ENCODE measurements at places on chromosomes 2 and 18. TPM values are rescaled to one million over a fixed set of nuclear protein-coding genes. Genes with fewer than 3 reads are reported as not detected.

DNA sequence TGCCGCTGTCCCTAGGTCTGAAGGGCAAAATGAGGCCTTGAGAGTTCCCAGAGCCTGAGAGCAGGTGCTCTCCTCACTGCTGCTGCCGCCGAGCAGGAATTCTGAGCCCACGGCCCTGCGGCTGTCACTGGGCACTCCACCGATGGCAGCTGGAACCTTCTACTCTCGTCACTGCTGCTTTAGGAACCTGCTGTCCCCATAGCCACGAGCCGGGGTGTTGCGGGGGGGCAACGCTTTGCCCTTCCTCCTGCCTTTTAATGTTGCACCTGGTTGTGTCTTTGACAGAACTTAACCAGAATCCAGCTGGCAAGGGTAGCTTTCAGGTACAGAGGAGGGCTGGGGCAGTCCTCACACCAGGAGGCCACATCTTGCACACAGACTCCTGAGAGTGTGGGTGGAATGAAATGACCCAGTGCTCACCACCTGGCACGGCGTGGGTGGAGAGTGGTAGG lies 32.3 kb downstream of the NCK2 start:
- no peak for DNase-seq

DNA sequence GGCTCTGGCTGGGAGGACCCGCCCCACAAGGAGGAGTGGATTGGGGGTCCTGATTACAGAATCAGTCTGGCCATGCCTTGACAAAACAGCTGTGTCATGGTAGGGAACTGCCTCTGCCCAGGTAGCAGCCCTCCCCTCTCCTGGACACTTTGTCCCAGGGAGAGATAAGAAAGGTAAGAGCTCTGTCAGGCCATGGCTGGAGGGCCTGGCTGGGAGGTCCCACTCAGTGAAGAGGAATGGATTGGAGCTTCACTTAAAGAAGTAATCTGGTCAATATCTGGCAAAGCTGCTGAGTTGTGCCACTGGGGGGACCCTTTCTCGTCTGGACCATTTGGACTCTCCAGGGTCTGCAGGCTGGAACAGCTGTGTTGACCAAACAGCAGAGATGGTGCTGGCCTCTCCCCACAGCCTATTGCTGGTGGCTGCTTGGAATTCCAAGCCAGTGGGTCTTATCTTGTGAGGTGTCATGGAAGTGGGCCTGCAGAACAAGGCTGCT lies 75.4 kb downstream of the EPC2 start:
- no peak for DNase-seq

Gene LHCGR
- polyA plus RNA-seq, result 7.0 TPM

DNA sequence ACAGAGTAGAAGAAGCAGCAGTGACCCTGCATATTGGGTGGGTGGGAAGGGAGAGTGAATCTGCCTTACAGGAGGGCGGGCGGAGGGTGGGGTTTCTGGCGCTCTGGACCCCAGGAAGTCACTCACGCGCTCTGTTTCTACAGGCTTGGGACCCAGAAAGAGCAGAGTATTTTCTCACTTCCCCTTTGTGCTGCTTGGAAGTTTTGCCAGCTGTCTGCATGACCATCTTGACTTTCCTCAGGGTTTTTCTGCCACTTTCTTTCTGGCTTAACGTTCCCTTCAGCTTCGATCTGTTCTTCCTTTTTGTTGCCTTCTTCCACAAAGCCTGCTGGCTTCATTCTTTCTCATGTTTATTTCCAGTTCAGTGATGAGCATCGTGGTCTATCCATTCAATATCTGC lies 383.1 kb downstream of the GALR1 start:
- DNase-seq, result no peak

Gene MOGAT1
- not detected for polyA plus RNA-seq

- no peak for DNase-seq
Measured at GRCh38 chr2:51071191-51071590, 39.3 kb upstream of the NRXN1 start.

Gene PLA2R1
- polyA plus RNA-seq, result 76.7 TPM

DNA sequence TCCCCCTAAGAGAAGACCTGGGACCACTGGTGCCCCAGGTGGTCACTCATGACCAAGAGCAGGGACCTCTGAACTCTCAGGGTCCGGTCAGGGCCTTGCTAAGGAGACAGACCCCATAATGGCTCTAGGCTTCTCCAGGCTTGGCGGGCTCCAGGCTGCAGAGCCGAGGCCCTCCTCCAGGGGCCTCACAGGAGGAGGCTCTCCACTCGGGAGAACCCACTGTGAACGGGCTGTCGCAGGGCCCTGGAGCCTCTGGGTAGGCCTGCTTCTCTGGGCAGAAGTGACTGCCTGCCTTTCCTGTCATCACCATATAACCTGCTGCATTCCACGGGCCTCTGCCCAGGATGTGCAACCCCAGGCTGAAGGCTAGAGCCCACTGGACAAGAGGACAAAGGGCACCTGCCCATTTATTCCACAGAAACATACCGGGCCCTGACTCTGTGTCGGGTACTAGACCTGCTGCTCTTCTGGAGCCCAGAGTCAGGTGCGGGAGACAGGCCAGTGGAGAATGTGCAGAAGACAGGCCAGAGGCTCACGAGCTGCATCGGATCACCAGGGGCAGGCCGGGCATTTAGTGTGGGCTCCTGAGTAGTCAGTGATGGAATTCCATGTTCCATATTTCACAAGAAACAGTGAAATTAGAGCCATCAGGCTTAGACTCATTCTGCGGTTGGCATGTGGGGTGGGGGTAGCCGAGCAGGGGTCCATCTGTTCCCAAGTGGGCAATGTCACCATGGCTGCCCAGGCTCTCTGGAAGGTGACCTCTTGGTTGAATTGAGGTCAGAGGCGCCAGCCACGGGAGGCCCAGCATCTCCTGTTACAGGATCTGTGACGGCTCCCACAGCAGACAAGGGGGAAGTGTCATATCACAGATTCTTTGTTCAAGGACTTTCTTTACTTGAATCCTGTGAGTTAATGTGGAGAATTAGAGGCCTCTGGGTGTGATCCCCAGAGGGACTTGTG lies 220.8 kb downstream of the SH3RF3 start:
- no peak for DNase-seq

Gene TFPI
- 50.9 TPM for polyA plus RNA-seq

Gene GLI2
- polyA plus RNA-seq, result 12.3 TPM

Gene HOXD12
- polyA plus RNA-seq, result 0.38 TPM

Gene DLX2
- polyA plus RNA-seq, result 0.15 TPM

DNA sequence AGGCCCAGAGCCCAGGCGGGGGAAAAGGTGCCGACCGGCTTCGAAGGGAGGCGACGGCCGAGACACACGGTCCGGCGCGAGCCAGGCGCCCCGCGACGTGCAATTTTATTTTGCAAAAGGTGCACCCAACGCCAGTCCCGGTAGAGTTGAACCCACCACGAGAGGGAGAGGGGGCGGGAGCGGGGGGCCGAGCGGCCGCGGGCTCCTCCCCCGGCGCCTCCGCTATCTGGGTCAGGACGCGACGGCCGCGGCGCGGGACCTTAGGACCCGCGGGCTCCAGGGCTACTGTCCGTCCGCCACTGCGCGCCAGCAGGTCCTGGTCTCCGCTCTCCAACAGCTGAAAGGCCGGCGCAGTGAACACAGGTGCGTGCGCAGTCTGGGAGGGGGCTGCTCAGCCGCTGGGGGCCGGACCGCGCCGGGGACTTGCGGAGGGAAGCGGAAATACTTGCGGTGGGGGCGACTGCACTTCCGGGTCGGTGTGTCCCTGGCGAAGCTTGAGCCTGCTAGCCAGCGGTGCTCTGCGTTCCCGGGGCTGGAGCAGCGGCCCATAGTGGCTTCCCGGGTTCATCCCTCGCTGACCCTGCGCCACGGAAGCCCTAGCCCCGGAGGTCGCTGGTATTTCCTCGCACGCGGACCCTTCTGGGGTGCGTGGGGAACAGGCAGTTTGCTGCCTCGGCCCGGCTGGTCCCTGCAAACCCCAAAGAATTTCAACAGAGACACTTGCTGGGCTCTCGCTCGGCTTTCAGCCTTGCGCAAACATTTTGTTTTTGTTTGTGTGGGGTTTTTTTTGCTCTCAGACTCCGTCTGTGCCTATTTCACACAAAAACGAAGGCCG lies at the start of gene RMDN2:
Gene RMDN2, plus strand, starts transcription at position 225 of the 835 bp plus-strand sequence. CDS start 3,991 bp downstream, outside the sequence.
- DNase-seq, result peak; percentile 85

DNA sequence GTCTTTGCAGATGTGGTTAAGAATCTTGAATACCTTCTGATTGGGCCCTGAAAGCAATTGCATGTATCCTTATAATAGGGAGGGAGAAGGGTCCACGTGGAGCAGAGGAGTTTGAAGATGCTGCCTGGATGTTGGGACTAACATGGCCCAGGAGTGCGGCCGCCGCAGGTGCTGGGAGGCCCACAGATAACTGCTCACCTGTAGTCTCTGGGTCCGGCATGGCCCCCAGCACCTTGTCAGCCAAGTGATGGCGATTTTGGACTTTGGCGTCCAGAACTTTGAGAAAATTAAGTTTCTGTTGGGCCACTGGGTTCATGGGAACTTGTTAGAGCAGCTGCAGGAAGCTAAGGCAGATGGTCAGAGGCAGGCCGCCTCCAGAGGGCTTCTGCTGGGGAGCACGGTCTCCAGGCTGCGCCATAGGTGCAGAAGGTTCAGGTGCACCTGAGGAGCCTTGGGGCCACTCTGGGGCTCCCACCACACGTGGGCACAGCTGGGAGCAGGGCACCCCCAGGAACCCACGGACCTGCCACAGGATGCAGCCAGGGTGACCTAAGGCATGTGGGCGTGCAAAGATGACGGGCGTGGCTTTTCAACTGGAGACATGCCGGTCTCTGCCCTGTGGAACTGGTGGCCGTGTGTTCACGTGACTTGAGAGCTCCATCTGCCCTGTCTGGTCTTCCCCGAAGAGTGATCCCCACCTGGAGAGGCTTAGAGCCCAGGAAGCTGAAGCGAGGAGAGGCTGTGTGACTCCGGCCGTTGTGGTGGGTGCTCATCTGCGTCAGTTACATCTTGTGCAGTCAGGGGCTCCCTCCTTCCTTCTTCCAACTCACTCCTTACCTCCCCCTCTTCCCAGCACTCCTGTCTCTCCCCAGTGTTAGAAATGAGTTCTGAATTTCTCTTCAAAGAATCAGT lies 277.3 kb downstream of the AGAP1 start:
- DNase-seq, result no peak

DNA sequence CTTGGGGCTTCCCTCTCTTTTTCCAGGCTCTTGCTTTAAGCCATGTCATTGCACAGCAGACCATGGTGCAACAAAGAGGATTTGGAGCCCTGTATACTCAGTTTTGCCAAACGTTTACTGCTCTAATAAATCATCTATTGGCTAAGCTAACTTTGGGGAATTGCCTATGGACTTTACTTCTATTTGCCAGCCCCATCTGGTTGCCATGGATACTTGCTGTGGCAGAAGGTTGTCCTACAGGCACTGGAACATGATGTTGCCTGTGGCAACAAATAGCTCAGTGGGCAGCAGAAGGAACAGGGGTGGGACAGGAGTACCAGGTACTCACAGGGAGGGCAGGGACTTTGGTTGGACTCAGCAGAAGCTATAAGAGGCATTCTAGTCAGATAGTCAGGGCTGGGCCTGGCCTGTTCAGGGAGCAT lies 129.7 kb downstream of the CCDC85A start:
- DNase-seq, result no peak

DNA sequence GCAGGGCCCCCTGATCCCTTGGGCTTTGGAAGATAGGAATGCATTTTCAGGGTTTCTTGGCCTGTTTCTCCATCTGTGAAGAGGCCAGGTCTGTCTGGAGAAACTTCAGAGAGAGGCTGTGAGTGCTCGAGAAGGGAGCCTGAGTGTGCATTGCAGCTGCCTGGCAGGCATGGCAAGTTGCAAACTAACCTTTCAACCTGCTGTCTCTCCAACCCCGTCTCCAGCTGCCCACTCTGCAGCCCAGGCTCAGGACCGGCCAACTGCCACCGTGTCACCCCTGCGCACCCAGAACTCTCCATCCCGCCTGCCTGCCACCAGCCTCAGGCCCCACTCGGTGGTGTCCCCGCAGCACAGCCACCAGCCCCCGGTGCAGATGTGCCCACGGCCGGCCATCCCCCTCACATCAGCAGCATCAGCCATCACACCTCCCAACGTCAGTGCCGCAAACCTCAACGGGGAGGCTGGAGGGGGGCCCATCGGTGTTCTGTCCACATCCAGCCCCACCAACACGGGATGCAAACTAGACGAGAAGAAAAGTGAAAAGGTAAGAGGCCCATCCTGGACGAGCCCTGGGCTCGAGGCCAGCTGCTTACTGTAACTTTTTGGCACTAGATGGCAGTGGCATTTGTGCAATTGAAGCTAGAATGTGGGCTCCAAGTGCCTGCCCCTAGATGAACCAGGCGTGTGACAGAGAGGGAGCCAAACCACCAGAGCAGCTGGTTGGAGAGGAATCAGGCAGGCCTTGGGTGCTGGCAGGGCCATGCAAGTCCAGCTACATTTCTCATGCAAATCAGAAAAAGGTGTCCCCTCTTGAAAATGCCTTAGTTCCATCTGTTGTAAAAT lies 164.6 kb downstream of the SEPTIN10 start:
- DNase-seq, result no peak

DNA sequence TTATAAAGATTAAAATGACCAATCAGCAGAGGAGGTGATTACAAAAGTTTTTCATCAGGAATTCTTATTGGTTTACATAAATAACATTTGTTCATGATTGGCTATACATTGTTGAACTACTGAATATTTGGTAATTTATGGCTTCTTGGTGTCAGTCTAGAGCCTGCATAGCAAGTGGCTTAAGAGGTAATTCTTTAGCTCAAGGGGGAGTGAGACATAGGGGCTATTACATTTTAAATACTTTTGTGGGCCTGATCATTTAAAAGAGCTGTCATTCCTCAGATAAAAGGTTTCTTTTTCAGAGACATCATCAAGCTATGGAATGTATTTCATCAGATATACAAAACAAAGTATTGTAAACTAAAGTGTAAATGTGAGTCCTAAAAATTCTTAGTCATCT lies 373.8 kb downstream of the EPHA4 start:
- DNase-seq, result no peak

DNA sequence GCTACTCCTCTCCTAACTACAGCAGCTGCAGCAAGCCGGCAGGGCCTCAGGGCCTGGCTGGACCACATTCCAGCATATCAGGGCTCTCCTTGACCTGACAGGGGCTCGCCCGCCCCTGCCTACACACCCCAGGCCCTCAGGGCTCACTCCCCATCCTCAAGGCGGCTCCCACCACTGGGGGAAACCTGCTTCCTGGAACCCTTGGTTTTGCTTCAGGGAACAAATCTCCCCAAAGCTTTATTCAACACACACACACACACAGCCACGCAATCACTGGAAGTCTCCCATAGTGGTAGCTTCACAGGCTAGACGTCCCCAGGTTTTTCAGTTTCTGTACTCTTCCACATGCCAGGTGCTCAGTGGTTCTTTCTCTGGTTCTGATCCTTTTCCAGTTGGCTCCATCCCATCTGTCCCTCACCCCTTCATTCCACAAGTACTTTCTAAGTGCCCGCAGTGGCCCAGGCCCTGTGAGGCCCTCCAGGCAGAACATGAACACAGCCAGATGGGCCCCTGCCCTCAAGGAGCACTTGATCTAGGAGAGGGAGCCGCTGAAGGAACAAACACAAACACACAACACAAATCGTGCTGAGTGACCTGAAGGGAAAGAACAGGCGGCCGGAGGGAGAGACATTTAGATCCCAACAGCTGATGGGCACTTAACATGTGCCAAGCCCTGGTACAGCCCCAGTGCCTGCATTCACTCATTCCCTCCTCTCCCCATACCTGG lies 51.1 kb downstream of the TNS1 start:
- no peak for DNase-seq

- no peak for DNase-seq
Measured at GRCh38 chr2:240229005-240229404, 88.5 kb upstream of the OTOS start.

Gene FAM228B
- 26.5 TPM for polyA plus RNA-seq

Gene FKBP7
- polyA plus RNA-seq, result 114 TPM

- DNase-seq, result no peak
Measured at GRCh38 chr2:197805715-197806633, 1.6 kb downstream of the PLCL1 start.

- DNase-seq, result no peak
Measured at GRCh38 chr2:86300496-86300895, 36.9 kb downstream of the REEP1 start.

- DNase-seq, result no peak
Measured at GRCh38 chr2:453132-453531, 165.2 kb upstream of the ALKAL2 start.

Gene C1QL2
- polyA plus RNA-seq, result not detected

Gene PLCD4
- polyA plus RNA-seq, result 7.4 TPM
